ENCODE measurements at places on chromosomes 5 and 9.

DNA sequence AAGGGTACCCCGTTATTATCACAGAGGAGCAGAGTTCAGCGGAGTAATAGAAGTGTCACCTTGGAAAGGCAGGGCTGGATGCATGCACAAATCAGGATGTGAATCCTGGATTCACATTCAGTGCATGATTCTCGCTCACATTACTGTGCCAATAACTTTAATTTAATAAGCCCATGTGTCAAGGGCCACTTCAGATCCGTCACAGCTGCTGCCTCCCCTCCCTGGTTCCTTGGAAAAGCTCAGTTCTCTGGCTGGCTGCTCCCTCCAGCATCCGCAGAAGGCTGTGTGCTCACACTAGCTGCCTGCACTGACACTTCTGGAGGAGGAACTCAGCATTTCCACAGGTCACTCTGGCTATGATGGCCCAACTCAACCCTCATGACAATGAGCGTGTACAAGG is 256.8 kb upstream of the ADAMTS16 start:
- no peak for DNase-seq

DNA sequence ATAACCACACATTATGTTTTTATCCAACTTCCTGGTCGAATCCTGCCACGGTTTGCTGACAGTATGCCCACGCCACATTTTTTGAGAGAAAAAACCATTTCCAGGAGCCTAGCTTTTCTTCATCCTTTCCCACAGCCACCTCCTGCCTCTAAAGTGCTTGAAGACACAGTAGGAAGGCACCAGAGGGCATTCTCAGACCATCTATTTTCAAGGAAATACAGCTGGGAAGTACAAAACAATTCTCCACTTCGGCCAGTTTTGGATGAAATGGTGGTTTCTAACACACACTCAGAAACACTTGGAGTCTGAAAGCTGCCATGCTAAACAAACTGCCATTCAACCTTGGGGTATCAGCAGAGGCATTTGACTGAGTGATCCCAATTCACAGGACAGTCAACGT is 86.3 kb upstream of the RPS23 start:
- peak; percentile 92 for DNase-seq

- no peak for DNase-seq
These were observed 473.5 kb downstream of the MAT2B start for GRCh38 chr5:163978897-163979296.

- DNase-seq, result no peak
These were observed 227.6 kb downstream of the SEC61B start for GRCh38 chr9:99449726-99450125.

GRCh38 chr5:17766031-17766430 is 131.8 kb downstream of the TAF11L14 start:
- DNase-seq, result no peak

DNA sequence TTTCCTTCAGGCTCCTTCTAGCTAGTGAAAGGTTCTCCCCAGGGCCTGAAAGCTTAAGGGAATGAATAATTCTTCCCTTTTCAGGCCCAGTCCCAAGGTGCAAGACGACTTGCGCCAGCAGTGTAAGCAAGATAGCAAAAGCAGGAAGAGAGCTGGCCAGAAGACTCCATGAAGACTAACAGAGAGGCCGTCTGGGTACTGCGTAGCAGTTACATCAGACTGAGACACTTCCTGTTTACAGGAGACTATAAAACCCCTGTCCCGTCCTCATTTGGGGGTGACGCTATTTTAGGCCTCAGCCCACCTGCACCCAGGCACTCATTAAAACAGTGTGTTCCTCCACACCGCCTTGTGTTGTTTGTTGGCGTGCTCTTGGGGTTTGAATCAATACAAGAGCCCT is 90.7 kb upstream of the MOCS2 start:
- peak; percentile 18 for DNase-seq

GRCh38 chr9:135039266-135039870 is 48.1 kb upstream of the OLFM1 start:
- no peak for DNase-seq

- peak; percentile 89 for DNase-seq
These were observed 12.5 kb downstream of the OR2S2 start for GRCh38 chr9:35945341-35946018.

- no peak for DNase-seq
These were observed 310.4 kb upstream of the EFNA5 start for GRCh38 chr5:107980923-107981692.

DNA sequence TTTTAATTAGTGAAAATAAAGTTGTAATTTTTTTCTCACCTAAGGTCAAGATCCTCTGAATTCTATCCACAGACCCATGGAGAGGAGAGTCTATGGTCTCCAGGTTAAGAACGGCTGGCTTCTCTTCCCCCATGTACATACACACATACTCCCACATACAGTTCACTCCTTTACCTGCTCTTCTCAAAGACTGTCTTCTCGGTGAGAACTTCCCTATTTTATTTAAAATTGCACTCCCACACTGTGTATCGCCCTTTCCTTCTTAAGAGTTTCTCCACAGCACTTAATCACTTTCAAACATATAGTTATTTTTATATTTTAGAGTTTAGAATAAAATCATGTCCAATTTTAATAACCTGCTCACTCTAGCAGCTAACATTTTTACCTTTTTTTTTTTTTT is 3.6 kb upstream of the JADE2 start:
- DNase-seq, result no peak

DNA sequence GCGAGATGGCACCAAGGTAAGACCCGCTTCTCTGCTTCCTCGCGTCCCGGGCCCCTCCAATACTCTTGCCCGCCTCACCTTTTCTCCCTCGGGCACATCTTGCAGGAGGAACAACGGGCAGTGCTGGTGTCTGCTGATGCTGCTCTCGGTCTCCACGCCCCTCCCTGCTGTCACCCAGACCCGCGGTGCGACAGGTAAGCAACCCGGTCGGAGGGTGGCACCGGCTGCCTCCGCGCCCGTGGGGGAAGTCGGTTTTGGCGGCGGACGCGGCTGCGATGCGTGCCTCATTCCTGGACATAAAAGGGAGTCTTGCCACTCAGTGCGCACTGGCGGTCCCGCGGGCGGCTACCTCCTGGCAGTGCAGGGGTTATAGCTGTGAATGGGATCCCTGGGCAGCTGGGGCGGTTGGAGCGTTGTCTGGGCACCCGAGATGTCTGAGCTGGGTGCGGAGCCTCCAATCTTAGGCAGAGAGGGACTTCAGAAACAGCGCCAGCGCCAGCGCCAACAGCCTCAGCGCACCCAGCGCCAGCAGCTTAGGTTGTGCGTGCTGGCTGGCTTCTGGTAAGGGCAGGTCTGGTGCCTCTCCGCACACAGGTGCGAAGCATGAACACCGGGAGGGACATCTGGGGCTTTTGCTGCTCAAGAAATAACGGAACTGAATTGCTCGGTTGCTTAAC is 488 bp downstream of the COL15A1 start:
- no peak for DNase-seq

DNA sequence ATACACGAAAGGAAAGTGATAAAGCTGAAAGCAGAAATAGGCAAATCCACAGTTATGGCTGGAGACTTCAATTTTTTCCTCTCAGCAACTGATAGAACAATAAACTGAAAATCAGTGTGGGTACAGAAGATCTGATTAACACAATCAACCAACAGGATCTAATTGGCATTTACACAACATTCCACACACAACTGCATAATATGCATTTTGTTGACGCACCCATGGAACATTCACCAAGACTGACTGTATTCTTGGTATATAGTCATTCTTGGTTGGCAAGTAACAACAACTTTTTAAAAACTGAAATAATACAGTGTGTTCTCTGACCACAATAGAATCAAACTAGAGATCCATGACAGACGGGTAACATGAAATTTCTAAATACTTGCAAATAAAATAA is 218.7 kb upstream of the S1PR3 start:
- peak; percentile 34 for DNase-seq

DNA sequence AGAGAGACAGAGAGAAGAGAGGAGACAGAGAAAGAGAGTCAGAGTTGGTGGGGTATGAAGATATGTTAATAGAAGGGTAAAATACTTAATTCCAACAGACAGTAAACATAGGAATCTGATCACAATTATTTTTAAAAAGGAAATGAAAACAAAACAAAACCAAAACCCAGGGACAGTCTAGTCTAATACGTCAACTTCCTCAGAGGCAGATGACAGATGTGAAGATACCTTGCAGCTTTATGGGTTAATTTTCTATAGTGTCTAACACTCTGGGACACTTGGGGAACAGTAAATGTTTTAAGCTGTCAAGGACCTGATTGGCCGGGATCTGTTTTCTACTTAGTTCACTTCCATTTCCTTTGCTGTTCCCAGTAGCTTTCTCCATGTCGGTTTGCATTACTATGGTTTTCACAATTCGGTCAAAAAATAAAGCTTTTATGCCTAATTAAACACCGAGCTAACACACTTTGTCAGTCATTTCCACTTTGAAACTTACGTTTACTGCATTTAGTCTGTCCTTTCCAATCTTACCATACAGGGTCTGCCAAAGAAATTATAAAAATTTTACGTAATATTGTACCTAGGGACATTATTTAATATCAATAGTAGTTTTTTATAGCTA is 216.5 kb downstream of the MCTP1 start:
- DNase-seq, result no peak

DNA sequence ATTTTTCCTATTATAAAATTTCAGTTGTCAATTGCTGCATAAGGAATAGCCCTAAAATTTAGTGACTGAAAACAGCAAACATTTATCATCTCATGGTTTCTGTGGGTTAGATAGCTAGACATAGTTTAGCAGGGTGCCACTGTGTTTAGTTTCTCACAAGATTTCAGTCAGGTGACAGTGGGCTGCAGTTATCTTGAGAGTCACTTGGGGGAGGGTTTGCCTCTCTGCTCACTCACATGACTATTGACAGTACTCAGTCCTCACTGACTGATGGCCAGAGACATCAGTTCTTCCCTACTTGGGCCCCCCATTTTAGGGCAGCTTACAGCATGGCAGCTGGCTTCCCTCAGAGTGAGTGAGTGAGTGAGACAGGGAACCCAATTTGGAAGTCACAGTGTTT is 42.0 kb downstream of the PBX3 start:
- no peak for DNase-seq

DNA sequence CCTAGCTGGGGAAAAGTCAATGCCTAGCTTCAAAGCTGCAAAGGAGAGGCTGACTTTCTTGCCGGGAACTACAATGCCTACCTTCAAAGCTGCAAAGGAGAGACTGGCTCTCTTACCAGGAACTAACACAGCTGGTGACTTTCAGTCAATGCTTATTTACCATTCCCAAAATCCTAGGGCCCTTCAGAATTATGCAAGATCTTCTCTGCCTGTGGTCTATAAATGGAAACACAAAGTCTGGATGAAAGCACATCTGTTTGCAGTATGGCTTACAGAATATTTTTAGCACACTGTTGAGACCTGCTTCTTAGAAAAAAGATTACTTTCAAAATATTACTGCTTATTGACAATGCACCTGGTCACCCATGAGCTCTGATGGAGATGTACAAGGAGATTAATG is 259.4 kb downstream of the PLK2 start:
- no peak for DNase-seq

- no peak for DNase-seq
These were observed 1.5 kb upstream of the PCYOX1L start for GRCh38 chr5:149356391-149356790.

GRCh38 chr9:33273972-33274328 is 9.1 kb downstream of the CHMP5 start:
- peak; percentile 27 for DNase-seq

DNA sequence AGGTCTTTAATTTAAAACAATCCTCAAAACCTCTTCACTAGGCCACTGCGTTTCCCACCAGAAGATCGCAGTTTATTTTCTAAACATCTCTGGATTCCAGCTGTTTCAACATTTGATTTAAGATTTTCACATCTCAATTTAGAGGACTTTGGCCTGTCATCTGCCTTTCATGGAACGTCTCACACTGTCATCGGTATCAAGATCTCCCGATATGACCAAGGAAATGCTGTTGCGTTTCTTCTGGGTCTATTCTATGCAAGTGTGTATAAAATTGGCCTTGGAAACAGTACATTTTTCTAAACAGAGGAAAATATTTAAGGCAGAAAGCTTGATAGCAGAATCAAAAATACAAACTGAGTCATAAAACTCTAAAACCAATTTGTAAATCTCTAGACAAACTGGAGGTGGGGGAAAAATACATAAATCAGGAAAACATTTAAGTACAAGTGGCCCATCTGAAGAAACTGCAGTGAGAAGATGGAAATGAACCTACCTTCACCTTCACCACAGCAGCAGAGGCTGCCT is 53.6 kb upstream of the SIMC1 start:
- no peak for DNase-seq

GRCh38 chr5:171904886-171905285 is 101.6 kb downstream of the FBXW11 start:
- no peak for DNase-seq

- DNase-seq, result peak; percentile 21
These were observed 244.7 kb upstream of the GRAMD2B start for GRCh38 chr5:126178521-126178920.

DNA sequence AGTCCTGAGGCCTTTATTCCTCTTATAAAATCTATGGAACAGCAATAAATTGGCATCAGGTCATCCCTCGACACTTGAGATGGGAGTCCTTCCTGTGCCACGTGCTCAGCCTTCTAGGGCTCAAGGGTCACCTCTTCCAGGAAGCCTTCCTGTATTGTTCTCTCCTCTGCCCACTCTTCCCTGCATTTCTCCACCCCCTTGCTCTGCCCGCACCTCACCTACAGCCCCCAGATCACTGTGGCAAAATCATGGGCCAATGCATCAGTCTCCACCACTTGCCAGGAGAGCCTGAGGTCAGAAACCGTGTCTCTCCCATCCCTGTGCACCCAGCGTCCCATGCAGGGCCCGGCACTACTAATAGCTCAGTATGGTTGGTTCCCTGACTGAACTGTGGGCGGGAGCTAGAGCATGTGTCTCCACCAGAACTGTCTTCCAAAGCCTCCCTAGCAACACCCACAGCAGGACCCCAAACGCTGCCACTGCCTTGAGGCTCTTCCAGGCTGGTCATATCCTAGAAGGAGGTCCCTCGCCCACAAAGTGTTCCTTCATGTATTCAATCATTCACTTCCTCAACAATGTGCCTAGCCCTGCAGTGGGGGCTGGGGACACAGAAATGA is 13.5 kb downstream of the DUSP1 start:
- DNase-seq, result no peak

- no peak for DNase-seq
These were observed 155.6 kb upstream of the TAS2R1 start for GRCh38 chr5:9785751-9786150.

DNA sequence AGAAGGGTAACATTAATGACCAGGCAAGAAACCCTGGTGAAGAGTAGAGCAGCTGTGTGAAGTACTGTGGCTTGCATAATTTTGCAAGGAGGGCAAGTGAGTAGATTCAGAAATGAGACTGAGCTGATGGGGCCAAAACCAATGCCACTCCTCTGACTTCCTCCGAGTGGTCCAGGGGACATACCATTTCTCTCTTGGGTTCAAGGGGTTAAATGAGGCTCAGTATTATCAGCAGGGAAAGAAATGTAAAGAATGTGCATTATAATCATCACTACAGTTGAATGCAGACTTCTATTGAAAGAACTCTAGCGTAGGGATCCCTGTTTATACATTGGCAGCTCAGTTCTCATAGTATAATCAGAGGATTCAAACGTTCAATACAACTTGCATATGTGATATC is 9.9 kb downstream of the POLR3G start:
- peak; percentile 49 for DNase-seq
